ENCODE measurements at places on chromosomes 4 and X.

- DNase-seq = no peak
Measured at GRCh38 chr4:102575369-102576129, 74.4 kb downstream of the NFKB1 start.

DNA sequence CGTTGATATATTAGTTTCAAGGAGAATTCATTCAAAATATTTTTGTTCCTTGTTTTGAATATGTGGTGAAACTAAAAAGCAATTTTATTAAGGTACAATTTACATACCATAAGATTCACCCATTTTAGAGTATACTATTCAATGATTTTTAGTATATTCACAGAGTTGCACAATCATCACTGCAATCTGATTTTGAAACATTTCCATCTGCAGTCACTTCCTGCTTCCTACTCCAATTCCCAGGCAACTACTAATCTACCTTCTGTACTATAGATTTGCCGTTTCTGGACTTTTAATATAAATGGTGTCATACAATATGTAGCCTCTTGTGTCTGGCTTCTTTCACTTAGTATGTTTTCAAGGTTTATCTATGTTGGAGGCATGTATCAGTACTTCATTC lies 71.3 kb downstream of the SLC9A7 start:
- no peak for DNase-seq

DNA sequence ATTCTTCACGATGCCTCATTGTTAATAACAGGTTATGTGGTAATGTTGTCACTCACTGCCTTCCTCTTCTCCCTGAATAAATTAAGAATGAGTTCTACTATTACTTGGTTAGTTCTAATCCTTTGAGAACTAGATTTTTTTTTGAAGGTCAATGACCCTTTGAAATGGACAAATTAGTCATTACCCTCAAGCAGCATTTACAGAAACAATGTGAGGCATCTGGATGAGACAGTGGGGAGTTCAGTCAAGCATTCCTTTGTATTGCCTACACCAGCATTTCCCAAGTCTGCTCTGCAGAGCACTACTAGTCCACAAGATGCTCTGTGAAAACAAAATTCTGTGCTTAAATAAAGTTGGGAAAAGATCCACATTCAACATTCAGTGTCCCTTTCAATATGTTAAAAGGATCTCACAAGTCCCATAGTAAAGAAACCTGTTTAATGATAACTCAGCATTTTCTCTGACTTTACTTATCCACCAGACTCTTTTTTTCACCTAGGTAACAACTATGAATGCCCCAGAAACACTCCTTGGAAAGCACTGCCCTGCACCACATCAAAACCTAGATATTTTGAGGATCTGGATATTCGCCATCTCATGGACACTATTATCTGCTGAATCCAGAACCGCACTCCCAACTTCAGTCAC lies 60.6 kb downstream of the CHRDL1 start:
- DNase-seq = no peak

DNA sequence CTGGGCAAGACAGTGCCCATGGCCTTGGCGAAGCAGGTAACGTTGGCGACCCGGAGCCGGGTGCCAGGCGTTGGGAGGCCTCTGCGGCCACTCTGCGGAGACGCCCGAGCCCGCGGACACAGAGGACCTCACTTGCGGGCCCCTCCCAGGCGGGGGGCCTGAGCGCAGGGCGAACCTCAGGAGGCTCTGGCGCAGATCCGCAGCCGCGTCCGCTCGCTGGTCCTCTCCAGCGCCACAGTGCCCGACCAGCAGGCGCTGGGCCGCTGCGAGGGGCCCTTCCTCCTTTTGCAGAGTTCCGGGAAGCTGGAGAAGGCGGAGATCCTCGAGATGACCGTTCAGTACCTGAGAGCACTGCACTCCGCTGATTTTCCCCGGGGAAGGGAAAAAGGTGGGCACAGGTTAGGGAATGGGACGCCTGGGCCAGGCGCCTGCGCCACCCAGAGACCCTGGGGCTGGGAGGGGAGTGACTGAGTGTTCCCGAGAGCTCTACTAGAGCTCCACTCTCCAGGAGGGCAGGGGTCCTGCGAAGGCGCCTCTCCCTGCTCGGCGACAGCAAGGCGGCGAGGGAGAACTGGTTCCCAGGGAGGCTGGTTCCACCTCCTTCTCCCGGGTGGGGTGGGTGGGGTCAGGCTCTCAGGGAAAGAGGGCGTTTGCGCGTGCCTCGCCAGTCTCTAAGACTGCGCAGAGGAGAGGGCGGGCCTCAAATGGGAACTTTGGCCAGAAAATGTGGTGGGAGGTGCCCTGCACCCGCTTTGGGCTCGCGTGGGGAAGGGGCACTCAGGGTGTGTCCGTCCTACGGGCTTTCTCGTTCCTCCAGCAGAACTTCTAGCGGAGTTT lies 1.4 kb downstream of the HELT start:
- no peak for DNase-seq

- peak; percentile 47 for DNase-seq
Measured at GRCh38 chr4:17511509-17511949, 361 bp downstream of the QDPR start.

- DNase-seq = no peak
Measured at GRCh38 chr4:10762561-10762960, 78.0 kb upstream of the CLNK start.

DNA sequence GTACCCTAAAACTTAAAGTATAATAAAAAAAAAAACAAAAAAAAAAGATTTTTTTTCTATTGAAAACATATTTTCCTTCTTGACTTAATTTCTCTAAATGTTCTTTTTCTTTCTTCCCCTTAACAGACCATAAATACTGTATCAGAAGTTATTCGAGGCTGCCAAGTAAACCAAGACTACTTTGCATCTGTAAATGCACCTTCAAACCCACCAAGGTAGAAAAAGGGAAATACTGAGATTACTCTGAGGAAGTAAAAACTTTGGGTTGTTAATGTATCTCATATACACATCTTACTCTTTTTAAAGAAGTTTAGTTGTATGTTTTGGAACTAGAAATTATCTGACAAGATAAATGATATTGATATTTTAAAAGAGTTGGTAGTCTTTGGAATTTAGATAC lies 65.6 kb downstream of the USO1 start:
- no peak for DNase-seq

Data from liver (tissue), 10 donors.